ENCODE measurements at places on chromosomes 5 and 9. TPM values are rescaled to one million over a fixed set of nuclear protein-coding genes. Genes with fewer than 3 reads are reported as not detected.

DNA sequence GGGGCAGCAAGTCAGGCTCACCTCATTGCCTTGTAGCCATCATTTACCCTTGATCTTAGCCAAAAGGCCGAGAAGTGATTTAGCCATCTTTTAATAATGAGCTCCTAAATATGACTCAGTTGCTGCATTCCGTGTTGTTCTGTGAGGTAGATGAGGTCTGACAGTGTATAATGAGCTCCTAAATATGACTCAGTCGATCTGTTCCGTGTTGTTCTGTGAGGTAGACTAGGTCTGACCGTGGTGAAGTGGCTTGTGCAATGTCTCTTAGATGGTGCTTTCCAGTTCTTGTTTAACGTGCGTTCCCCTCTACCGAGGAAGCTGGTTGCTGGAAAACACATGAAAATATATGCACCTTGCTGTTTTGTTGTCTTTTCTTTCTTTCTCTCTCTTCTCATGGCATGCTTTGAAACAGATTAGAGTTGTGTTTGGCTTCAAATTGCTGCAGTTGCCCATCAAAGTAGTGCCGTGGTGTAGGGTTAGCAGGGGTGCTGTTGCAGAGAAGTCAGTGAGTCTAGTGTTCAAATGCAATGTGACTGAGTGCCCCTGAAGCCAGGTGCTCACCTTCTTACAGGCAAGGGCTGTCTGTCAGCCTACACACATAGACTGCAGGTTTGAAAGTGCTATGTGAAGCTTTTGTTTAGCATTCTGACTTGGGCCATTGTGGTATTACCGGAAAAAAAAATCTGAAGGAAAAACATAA, 118.6 kb downstream of the KDM4C start:
- DNase-seq, result no peak

- DNase-seq, result no peak
Observed at GRCh38 chr5:78537821-78538220, 110.8 kb downstream of the LHFPL2 start.

- DNase-seq, result no peak
Observed at GRCh38 chr5:168877132-168877892, 298.1 kb upstream of the PANK3 start.

- no peak for DNase-seq
Observed at GRCh38 chr9:134935056-134935640, 17.4 kb upstream of the FCN1 start.

DNA sequence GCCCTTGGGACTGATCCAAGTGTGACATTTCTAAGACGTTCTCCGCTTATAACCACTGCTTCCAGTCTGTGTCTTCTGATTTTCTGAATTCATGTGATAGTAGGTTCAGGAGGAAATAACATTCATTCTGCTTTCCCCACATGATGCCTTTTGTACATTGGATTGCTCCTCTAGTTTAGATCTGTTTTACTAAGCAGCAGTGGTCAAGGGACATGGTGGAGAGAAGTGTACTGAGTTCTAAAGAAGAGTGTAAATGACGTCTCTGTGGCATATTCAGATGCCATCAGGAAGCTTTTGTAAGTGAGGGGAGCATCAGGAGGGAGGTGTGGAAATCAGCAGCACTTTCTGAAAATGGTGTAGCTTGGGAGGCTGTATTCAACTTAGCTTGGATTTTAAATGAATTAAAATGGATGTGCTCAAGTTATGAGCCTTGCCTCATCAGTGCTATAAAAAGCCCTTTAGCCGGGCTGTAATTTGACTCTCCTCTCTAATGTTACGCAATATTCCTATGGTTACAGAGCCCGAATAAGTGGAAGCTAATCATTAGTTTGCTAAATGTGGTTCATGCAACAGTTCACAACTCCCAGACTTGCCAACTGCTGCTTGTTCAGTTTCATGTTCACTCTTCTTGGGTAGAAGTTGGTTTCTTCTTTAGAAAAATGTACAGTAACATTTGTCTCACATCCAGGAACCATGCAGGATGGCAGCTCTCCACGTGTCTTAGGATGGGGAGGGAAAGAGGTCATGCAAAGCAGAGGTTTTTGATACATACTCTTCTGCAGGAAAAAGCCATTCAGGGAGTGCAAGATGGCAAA, 281.3 kb downstream of the ARHGAP26 start:
- DNase-seq, result peak; percentile 85

GRCh38 chr5:59021286-59021673, 438.4 kb downstream of the RAB3C start:
- no peak for DNase-seq

DNA sequence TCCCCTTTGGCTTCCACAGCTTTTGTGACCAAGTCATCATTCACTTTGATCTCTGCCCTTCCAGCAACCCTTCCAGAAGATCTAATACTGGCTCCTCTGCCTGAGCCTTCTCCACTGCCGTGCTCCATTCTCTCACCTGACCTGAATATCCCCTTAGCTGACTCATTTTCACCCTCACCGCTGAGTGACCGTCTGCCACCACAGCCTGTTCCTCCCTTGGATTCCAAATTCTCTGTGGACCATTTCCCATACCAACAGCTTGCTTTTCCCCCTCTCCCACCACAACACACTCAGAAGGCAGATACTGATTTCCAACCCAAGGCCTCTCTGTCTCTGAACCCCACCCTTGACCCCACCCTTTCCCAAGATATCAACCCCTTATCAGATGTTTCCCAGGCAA, 20.5 kb upstream of the SPATA31D1 start:
- DNase-seq, result no peak

DNA sequence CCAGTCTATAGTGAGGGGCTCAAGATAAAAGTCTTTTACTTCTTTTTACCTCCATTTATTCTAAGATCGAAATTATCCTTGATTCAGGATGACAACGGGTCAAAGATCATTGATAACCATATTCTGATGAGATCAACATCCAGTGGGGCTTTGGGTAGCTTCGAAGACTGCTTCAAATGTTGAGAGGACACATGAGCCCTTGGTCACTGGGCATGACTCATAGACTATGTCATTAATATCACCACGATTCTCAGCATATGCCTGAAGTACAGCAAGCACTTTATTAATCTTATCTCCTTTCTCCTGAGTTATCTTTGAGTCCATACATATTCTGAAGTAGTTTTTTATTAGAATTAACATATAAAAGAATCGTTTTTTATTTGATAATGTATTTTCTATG, 117.1 kb upstream of the DAB2 start:
- no peak for DNase-seq

TXNDC8 gene
- not detected for total RNA-seq

SLC6A18 gene
- total RNA-seq, result not detected
